ENCODE measurements at places on chromosomes 6 and 20.

DNA sequence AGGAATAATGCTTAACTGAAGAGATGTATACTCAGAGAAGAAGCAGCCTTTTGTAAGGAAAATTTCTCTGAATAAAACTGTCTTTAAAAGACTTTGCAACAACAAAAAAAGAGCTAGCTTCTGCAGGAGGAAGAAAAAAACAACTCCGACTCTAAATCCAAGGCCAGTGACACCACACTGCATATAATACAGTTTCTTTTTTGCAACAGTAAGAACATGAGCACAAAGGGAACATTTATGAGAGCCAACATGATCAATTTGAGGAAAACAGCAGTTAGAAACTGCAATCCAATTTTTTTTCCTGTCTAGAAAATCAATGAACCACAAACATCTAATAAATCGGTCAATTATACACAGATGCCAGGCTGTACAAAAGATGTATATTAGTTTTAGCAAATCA lies 42.9 kb upstream of the UST start:
- DNase-seq, result no peak

DNA sequence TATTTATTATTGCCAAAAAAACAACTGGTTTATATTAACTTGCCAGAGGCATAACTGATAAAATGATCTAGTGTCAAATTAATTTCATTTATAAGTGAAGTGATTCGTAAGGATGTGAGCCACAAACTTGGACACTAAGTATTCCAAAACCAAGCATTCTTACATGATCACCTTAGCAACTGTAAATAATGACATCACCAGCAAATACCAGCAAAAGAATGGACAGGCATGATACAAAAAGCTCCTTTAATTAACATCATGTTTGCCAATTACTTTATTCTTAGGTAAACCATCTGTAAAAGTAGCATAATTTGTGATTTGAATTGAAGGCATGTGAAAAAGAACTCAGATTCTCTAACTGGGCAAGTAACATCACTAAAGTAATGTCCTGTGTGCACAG lies 17.2 kb upstream of the FNDC1 start:
- DNase-seq, result no peak

- DNase-seq, result no peak
Measured at GRCh38 chr6:17220040-17220910, 60.9 kb upstream of the RBM24 start.

- no peak for DNase-seq
Measured at GRCh38 chr6:93248631-93249030, 170.7 kb downstream of the EPHA7 start.

- DNase-seq, result no peak
Measured at GRCh38 chr20:63641146-63641791, 12.0 kb downstream of the STMN3 start.

- DNase-seq, result no peak
Measured at GRCh38 chr6:122393351-122393896, 6.0 kb upstream of the HSF2 start.

DNA sequence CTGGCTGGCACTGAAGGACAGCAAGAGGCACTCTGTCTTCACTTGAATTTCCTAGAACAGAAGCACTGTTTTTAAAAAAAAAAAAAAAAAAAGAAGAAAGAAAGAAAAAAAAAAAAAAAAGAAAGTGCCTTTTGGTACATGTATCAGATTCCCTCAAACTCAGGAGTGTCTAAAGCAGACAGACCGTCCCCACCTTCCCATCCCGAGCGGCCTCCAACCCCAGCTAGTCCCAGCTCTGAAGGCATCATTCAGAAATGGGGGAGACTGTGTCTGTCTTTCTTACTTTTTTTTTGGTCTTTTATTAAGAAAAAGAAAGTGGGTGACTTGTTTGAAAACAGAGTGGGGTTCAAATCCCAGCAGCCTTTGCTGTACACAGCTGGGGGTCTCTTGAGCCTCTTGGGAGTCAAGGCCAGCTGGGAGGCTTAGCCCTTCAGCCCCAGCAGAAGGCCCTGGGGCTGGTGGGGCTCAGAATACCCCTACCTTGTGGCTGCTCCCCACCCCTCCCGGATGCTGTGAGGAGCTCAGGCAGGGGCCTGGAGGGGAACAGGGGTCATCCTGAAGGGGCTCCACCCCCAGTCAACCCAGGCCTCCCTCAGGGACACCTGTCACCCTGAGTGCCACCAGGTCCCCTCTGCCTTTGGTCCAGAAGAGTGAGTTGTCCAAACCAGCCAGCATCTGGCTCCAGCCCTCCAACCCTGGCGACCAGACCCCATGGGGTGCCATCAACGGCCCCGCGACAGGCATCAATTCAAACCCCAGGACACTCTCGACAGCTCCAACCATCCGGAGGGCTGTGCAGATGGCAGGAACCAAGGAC lies 128.3 kb downstream of the TAF4 start:
- no peak for DNase-seq

DNA sequence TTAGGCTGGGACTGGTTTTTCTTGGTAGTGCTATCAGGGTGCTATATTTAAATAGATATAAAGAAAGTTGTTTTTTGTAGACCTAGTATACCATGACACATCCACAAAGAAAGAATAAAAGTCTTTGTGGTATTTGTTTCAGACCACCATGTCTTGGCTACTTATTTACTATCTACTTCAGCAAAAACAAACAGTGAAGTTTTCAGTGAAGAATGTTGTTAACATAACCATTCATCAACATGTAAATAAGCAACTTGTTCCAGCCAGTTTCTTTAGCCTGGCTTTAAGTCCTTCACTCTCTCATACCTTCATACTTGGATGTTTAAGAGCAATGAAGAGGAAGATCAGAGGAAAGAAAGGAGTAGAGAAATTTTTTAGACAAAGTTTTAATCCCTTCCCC lies 624.1 kb downstream of the CD109 start:
- no peak for DNase-seq

DNA sequence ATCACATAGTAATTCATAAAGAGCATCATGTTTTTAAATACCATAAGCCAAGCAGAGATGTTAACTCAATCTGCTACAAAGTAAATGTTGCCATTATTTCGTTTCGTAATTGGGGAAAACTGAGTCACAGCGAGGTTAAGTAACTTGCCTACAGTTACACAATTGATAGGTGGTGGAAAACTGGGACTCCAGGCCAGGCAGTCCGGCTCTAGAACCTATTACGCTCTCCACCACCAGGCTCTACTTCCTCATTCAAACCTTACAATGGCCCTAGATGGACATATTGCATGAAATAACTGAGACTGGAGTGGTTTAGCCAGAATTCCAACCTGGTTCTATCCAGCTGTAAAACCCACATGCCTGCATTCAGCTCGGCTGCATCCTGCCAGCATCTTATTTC lies 58.2 kb downstream of the LINC00237 start:
- no peak for DNase-seq

DNA sequence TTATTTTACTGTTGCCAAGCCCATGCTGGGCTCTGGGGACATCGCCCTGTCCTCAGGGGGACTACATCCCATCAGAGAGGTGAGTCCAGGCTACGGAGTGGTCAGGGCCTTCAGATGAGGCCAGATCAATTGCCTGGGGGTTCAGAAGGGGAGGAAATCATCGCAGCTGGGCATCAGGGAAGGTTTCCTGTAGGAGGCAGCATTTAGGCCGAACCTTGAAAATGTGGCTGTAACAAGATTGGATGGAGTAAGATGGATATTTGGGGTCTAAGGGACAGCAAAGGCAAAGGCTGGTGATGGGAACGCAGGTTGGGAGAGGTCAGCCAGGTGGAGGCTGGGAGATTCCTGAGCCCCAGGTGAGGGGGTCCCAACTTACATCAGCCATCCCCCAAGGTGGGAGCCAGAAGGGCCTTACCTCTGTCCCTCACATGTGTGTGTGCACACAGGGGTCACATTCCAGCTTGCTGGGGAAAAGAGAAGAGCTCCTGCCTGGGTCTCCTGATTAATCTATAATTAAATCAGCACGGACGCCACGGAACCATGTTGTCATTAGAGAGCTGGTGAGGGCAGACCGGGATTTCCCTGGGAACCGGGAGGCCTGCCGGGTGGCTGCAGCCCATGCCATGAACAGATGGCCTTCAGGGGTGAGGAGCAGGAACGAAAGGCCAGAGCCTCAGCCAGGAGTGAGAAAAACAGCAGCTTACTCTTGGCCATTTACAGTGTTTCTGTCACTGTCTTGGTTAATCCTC lies 30.5 kb upstream of the DLGAP4 start:
- no peak for DNase-seq

DNA sequence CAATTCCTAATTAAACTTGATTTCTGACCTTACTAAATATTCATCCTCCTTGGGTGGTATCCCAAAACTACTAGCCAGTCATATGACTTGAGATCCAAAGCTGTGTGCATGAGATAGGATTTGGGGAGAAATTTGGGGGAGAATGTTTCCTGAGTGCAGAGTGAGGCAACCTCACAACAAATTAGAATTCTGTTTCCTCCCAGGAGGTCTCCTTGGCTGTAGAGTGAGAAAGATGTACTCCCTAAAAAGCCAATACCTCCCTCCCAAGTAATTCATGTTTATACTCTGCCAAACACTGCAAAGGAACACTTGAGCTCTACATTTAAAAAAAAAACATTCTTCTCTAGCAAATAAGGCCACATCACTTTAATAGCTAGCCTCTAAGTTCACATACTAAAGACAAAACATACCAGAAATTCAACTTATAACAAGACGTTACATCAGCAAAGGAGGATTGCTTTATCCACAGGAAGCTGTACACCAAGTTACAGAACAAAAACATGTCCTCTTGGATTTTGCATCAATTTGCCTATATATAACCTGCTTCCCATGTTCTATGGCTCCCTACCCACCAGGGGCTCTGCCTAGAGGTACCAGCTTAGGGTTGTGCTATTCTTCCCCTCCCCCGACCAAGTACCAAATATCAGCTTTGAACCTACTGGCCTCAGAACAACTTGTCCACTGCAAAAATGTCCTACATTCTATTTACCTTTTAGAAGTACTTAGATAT lies 15.4 kb upstream of the TMEM30A start:
- no peak for DNase-seq

DNA sequence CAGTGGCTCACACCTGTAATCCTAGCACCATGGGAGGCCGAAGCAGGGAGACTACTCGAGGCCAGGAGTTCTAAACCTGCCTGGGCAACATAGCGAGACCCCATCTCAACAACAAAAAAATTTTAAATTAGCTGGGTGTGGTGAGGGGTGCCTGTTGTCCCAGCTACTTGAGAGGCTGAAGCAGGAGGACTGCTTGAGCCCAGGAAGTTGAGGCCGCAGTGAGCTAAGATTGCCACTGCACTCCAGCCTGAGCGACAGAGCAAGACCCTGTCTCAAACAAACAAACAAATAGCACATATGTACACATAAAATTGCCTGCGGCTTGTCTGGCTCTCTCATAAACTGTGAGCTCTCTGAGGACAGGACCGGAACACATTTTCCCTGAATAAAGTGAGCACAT lies 106.3 kb downstream of the BANF2 start:
- DNase-seq, result no peak

- no peak for DNase-seq
Measured at GRCh38 chr6:117389227-117390057, 36.3 kb downstream of the ROS1 start.

GRCh38 chr20:39124064-39124463 lies 161.9 kb downstream of the DHX35 start:
- DNase-seq, result no peak

DNA sequence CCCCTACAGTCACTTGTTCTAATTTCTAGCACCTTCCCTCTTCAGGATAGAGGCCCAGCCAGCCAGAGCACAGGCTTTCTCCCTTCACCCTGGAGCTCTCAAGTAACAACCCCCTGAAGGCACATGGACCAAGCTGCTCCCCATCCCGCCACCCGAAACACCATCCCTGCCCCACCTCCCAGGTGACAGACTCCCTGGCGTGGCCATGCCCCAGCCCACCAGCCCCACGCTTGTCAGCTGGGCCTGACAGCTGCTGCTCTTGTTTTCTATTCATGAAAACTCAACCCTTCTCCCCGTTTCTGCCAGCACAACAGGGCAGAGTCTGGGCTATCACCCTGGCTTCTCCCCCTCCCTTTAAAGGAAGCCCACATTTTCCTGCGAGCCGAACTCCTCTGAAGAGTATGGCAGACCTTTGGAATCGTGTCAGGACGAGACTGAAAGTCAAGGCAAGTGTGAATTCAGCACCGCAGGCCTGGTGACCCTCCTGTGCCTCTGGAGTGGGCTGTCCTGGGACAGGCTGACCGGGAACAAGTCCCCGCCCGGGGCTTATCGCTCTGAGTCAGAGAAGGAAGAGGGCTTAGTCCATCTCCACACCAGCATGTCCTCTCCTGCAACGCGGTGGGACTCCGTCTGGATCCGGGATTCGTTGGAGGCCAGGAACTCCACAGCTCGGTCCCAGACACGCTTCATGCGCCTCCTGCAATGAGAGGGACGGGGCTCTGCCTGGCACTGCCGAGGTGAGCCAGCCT lies 16.7 kb downstream of the LEMD2 start:
- DNase-seq, result no peak

- no peak for DNase-seq
Measured at GRCh38 chr20:24584078-24584477, 114.6 kb downstream of the SYNDIG1 start.

- DNase-seq, result no peak
Measured at GRCh38 chr6:102732898-102733297, 1339.4 kb downstream of the GRIK2 start.

- DNase-seq, result no peak
Measured at GRCh38 chr6:130882370-130882769, 55.2 kb downstream of the SMLR1 start.

DNA sequence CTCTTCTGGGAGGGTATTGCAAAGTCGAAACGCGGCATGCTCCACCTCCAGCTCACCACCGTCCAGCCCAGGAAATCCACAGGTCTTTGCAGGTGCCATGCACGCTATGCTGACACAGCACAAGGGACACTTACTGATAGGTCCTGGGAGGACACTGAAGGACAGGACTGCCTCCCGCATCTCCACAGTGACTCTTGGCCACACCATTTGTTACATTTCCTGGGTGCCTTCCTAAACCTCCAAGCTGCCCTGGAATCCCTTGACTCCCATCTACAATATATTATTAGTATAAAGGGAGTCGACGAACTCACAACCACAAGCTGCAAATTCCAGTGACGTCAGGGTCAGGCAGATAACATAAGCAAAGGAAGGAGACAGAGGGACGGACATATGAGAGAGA lies 106.9 kb downstream of the JPH2 start:
- DNase-seq, result no peak

- no peak for DNase-seq
Measured at GRCh38 chr6:4794140-4794707, 18.0 kb downstream of the CDYL start.

DNA sequence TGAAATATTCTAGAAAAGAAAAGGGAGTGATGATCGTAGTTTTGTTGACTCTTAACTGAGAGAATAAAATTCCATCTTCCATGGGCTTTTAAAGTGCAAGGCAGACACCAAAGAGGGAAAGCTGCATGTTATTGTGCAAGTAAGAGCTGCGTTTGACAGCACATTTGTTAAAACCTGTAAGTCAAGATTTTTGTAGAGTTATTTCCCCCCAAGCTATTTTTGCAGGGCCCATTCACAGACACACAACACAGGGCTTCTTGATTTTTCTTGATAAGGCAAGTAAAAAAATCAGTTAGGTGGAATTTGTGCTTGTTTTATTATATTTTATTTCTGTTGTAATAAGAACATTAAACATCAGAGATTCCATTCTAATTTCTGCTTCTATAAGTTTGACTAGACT lies 13.8 kb downstream of the CFAP206 start:
- DNase-seq, result no peak

- DNase-seq, result no peak
Measured at GRCh38 chr20:53838311-53838868, 232.0 kb downstream of the BCAS1 start.
